ENCODE measurements at places on chromosomes 4 and X.

DNA sequence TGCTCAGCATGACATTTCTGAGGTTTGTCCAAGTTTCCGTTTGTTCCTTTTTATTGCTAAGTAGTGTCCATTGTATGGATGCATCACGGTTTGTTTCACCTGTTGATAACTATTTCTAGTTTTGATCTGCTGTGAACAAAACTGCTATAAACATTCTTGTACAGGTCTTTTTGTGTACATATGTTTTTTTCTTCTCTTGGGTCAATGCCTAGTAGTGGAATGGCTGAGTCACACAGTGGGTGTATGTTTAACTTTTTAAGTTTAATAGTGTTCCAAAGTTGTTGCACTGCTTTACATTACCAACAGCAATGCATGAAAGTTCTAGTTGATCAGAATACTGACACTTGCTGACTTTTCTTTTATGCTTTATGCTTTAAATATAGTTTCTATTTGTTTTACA is 76.7 kb downstream of the MAOB start:
- no peak for DNase-seq

DNA sequence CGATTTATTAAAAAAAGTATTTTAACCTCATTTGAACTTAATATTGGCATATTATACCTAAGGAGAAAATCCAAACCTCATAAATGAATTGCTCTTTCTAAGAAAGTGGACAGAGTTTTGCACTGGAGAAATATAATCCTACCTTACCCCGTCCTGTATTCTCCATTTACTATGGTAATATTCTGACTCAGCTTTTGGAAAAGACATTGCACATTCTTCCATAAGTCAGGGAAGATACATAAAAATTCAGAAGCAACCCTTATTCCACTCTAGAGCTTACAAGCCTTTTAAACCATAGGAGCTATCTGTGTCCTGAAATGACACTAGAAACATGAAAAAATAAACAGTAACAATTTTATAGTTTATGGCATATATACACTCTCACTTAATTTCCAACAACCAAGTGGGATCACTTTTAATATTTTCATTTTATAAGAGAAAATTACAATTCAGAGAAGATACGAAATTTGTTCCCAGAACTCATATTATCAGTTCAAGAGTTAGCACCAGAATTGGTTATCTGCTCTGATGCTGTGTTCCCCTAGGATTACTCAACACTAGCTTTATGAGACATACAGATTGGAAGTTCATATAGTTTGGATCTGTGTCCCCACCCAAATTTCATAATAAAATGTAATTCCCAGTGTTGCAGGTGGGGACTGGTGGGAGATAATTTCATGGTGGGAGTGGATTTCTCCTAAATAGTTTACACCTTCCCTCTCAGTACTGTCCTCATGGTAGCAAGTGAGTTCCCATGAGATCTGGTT is 359.4 kb downstream of the ARAP2 start:
- DNase-seq = no peak

DNA sequence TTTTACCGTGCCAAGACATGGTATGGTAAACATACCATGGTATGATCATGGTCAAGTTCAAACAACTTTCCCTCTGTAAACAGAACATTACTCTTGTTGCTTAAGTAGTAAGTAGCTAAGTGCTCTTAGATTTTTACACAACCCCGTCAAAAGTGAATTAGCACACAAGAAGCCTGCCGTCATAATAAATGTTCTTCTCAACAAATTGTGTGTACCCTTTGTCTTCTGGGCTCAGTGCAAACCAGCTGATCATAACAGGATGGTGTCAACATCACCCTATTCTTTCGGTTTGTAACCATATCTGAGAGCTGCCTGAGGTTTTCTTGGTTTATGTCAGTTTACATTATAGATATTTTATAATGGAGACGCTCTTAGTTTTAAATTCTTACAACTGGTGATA is 28.8 kb downstream of the MSL3 start:
- DNase-seq = no peak

GRCh38 chr4:76641351-76641750 is 206.3 kb downstream of the SHROOM3 start:
- no peak for DNase-seq

- DNase-seq = no peak
Measured at GRCh38 chr4:70315928-70316327, 18.9 kb upstream of the CABS1 start.

DNA sequence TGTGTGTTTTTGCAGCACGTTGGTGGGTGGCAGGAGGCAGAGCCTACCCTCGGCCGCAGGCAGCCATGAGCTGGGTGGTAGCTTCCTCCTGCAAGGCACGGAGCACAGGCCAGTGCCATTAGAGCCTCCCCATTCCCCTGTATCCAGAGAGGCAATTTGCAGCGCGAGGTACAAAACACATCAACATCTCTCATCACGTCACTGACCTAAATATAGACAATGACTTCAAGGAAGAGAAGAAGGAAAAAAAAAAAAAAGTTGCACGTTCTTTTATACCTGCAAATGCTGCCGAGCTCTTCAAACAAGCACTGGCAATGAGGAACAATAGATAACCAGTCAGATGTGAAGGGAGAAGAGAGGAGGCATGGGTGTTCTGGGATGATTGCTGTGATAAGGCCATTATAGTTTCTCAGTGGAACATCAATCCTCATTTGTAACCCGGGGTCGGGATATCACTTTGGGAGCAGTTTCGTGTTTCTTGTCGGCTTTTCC is 159.9 kb downstream of the MGST2 start:
- DNase-seq = no peak

DNA sequence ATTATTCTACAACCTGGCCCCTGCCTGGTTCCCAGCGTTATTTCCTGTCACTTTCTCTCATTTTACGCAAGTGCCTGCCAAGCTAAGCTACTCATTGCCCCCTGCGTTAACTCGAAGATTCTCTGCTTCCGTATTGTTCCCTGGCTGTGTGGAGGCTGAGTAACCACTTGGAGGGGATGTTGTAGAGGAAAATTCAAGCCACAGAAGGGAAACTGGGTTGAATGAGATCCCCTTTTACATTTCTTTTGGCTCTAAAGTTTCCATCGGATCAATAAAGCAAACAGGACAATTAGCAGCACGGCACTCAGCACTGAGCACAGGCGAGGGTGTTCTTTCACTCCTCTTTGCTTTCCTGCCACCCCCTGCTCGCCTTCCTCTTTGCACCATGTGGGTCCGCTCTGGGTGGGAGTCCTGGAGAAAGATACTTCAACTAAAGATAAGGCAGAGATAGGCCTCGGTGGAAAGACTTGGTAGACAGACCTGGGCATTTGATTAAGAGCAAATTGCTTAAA is 4.2 kb upstream of the TMSB4X start:
- no peak for DNase-seq

DNA sequence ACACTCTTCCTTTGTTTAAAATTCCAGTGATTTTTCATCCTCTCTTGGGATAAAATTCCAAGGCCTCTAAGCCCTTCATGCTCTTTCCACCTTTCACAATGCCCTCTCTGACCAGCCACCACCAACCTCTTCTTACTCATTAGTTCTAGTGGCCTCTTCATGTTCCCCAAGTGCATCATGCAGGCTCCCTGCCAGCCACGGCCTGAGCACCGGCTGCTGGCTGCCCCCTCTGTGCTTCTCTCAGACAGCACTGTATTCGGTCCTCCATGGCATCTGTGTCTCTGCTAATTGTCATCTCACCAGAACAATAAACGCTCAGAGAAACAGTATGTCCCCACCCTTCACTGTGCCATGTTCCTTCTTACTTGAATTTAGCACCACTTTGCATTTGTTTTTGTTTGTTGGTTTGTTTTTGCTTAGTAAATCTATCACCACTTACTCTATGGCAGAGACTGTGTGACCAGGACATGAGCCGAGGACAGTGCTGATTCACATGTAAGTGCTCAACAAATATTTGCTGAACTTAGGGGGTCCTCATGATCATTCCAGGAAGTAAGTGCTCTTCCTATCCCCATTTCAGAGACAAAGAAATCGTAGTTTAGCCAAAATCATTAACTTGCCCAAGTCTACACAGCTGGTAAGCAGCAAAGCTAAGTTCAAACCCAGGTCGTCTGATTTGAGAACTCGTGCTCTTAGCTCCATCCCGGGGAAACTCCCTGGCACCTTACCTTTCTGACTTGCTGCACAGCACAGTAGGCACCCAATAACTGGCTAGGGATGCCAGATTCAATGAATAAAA is 77.1 kb upstream of the UCP1 start:
- no peak for DNase-seq

- no peak for DNase-seq
Measured at GRCh38 chr4:120718979-120719566, 203.5 kb downstream of the PRDM5 start.

GRCh38 chr4:23811161-23811560 is 78.7 kb downstream of the PPARGC1A start:
- no peak for DNase-seq

GRCh38 chr4:88219099-88219498 is 60.7 kb upstream of the ABCG2 start:
- no peak for DNase-seq

DNA sequence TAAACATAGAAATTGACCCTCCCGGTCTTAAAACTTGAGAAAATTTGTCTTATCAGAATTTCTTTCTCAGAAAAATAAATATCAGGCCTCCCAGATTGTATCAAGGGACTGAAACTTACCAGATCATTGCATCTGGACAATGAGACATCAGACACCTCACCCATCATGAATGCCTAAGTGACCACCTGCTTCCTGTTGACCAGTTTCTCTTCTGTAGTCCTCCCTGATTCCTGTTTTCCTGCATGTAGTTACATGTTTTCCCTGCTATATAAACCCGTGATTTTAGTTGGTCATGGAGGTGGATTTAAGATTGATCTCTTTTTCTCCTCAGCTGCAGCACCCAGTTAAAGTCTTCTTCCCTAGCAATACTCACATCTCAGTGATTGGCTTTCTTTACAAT is 548.1 kb downstream of the PPP4R3C start:
- no peak for DNase-seq

DNA sequence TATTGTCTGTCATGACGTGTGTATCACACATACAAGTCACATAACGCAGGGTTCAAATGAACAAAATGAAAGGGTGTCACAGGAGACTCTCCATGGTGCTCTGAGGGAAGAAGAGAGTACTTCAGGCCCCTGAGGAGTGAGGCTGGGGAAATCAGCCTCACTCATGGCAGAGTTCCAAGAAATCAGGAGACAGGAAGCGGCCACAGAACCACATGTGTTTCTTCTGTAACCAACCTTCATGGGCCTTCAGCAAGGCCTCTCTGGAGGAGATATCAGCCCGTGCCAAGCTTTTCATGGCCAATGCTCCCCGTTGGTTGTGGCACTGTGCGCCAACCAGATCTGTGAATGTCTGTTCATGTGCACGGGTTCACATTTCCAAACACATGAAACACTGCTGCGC is 76.0 kb downstream of the NAT8L start:
- DNase-seq = no peak

DNA sequence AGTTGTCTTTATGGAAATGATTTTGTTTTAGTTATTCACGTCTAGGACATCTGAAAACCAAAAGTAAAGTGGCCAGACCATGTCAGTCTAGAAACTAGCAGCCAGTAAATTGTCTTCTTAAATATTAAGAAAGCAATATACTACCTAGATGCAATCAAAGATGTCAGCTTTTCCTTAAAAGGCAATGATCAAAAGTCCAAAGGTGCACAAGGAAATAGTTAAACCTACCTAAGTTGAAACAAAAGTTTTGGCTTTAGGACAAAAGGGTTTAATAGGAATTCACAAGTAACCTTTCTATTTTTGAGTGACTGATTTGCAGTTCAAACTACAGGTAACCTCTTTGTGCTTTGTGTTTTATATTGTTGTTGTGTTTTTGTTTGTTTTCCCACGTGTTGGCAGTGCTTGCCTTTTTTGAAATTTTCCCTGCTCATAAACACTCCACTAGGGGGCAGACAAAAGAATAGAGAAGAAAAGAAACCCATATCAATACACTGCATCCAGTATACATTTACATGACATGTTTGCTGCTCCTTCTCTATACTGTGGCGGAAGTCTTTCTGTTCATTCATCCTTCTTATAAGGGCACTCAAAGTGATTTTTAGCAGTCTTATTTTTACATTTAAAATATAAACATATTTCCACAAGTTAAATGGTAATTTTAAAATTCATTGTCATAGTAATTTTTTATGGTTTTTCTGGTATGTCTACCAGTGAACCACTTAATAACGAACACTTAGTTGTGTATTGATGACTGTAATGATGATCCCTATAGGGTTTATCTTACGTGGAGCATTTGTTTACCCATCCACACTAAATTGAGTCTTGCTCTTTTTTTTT is 62.7 kb downstream of the GAB1 start:
- DNase-seq = no peak

DNA sequence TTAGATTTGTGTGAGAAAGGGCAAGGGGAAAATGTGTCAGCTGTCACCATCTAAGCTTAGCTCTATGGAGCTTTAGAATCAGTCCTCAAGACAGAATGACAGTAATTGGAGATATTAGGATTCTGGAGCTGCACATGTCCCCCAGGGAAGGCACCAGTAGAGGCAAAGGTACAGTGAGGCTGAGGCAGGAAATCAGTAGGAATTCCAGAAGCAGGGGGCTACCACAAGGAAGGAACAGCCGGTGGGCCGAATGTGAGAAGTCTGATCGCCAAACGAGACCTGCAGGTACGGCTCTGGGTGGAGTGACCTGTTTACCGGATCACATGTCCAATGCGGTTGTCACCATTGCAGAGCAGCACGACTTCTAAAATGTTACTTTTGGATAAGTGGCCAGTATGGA is 52.6 kb downstream of the RNF150 start:
- no peak for DNase-seq

DNA sequence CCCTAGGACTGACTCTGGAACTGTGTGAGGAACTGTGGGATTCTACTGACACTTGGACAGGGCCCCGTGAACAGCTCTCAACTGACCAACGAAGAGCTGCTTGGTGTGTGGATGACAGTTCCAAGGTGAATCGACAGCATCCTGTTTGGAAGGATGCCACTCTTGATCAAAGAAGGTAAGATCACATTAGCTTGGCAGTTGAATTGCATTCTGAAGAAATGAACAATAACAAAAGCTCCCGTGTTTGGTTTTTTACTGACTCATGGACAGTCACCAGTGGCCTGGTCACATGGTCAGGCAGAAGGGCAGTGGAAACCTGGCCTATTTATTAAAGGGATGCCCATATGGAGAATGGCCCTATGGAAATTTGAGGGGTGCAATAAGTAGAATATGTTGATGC is 33.1 kb upstream of the GPR34 start:
- DNase-seq = no peak

GRCh38 chr4:115325836-115326235 is 212.4 kb upstream of the NDST4 start:
- no peak for DNase-seq

DNA sequence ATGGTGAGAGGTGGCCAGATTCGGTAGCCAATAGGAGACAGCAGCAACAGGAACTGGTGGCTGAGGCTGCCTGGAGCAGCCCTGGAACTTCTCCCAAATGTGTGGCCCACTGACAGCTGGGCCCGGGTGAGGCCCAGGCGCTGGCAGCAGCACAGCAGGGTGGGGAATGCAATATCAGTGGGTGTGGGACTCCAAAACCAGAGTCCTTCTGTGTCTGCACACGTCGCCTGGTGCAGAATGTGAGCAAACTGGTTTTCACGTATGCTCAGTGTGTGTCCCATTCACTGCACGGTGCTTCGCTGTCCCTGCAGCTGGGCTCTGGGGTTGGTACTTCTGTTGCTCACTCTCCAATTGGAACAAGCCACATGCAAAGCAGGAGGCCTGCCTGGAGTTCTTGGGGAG is 14.4 kb upstream of the CENPU start:
- no peak for DNase-seq

Data from stimulated activated CD4-positive, alpha-beta T cell treated with anti-CD3 and anti-CD28 coated beads, Interleukin-1b, Interleukin-23, amount 100 ng/mL, for 1 hour (primary cell).